ENCODE measurements at places on chromosomes 2 and 18.

GRCh38 chr2:54402350-54402749 lies 53.8 kb upstream of the SPTBN1 start:
- no peak for DNase-seq

DNA sequence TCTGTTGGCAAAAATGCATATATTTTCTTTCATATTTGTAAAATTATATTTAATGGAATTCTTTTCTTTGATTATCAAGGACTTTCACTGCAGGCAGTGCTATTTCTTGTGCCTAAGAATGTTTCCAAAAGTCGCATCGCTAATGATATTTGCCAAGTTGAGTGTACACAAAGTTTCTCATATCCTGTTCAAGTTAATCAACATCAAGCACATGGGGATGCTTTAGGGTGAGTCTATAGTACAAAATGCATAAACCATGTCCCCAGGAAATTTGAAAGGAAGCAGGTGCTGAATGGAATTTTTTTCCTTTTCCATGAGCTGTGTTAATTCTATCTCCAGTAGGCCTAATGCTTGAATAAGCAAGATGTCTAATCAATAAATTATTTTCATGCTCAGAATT lies 129.7 kb downstream of the GALNT1 start:
- no peak for DNase-seq

DNA sequence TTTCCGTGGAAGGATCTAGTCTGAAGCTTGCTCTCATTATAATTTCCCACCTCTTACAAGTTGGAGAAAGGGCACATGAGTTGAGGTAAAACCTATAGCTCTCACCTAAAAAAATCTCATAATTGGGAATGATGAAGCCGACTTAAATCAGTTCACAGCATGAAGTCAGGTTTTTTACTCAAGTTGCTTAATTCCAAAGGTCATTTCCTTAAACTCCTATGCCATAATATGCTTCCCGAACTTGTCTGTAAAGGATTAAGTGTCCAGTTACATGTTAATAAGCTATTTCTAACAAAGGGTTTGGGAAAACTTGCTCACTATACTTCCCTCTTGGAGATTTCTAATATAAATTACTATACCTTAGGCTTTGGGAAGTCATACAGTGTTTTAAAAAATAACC lies 481.2 kb downstream of the NUP35 start:
- no peak for DNase-seq

- no peak for DNase-seq
These were observed 74.3 kb downstream of the PTGR3 start for GRCh38 chr18:75134611-75134975.

GRCh38 chr2:203804070-203804469 lies 63.5 kb upstream of the CTLA4 start:
- DNase-seq, result peak; percentile 67

GRCh38 chr2:144467502-144468137 lies 52.3 kb downstream of the ZEB2 start:
- no peak for DNase-seq

DNA sequence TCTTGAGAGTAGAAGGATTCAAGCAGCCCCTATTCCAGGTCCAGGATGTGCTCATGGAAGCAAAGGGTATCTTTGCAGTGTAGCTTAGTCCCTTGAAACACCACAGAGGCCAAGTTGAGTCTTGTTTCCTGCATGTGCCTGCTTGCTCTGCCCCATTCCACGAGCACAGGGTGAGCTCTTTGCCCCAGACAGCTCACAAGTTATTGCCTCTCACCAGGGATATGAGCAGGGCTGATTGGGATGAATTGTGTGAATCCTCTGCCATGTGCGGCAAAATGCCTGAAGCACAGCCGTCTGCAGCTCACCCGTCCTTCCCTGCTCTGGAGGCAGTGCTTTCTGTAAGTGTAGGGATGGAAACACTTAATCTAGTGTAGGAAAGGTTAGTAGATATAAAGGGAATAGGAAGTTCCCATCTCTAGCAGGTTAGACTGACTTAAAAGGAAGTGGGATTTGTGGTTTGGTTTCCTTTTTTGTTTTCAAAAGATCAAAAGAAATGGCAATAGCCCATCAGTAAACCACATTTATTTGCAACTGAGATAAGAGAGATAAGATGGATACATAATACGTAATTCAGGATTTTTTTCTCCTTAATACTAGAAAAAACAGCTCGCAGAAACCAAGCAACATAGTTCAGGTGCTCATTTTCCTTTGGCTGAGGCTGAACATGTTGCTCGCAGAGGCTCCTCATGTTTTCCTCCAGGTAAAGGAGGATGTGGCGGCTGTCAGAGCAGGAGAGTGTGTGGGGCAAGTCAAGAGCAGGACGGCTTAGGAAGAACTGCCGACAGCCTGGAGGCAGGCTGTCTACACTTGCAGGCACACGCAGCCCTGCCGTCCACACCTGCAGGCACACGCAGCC lies 41.4 kb downstream of the TMEM182 start:
- DNase-seq, result no peak

Measured in inflammatory macrophage treated with lipopolysaccharide for 1 hour (primary cell).